IMR-90 (cell line): ENCODE measurements at places on chromosomes 6 and 20. TPM values are rescaled to one million over a fixed set of nuclear protein-coding genes. Genes with fewer than 3 reads are reported as not detected.
A peak's percentile ranks its signal among the peaks of the same experiment; 100 is the strongest.

DNA sequence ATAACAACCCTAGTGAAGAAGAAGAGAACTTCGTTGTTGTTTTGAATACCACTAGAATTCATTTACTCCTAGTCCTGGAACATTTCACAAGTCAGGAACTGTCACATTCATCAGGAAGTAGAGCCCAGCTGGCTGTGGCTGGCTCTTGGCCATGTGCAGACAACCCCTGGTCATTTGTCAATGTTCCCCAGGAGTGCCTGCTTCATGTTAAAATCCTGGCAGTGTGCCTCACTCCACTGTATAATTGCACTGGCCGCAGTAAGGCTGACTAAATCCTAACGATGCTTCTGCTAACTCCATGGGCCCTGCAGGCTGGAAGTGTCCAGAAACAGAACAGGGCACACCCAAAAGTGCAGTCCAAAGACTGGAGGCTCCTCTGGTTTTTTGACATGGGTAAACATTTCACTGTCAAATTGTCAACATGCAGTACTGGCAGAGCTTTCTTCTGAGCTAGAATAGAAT lies 41.5 kb upstream of the ADGRF1 start:
- DNase-seq = peak; percentile 36

DNA sequence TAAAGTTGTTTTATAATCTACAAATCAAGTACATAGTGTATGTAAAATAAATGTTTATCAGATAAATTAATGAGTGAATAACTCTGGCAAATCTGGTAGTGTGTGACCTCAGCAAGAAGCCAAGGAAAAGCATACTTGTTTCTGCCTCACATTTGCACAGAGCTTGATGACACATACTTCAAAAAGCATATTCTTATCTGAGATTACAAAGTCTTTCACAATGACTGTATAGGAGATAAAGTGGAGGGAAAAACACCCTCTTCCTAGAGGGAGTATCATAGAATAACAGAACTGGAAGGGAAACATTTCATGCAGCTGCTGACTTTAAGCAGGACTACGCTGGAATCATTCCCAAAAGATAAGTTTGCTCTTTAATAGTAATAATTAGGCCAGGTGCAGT lies 28.1 kb upstream of the AKAP7 start:
- DNase-seq = peak; percentile 96

The CTCFL gene
- total RNA-seq = not detected in 2 replicates

The RNF217 gene
- 16.7 and 20.4 TPM in 2 replicates for total RNA-seq

The LAMA4 gene
- 29.7 and 35.8 TPM in 2 replicates for total RNA-seq

The FOXA2 gene
- total RNA-seq = not detected in 2 replicates
